ENCODE measurements at places on chromosomes 6 and 20. TPM values are rescaled to one million over a fixed set of nuclear protein-coding genes. Genes with fewer than 3 reads are reported as not detected.

DNA sequence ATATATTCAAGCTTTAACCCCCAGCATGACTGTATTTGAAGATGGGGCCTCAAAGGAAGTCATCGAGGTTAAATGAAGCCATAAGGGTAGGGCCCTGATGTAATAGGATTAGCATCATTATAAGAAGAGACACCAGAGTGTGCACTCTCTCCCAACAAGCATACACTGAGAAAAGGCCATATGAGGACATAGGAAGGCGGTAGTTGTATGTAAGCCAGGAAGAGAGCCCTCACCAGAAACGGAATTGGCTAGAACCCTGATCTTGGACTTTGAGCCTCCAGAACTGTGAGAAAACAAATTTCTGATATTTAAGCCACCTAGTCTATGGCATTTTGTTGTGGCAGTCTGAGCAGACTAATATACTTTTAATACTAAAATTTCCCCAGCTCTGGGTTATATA lies 150.1 kb upstream of the STXBP5 start:
- DNase-seq, result no peak

- DNase-seq, result no peak
These were observed 50.9 kb upstream of the CCDC28A start for GRCh38 chr6:138722425-138723371.

The POU3F2 gene
- not detected for total RNA-seq

DNA sequence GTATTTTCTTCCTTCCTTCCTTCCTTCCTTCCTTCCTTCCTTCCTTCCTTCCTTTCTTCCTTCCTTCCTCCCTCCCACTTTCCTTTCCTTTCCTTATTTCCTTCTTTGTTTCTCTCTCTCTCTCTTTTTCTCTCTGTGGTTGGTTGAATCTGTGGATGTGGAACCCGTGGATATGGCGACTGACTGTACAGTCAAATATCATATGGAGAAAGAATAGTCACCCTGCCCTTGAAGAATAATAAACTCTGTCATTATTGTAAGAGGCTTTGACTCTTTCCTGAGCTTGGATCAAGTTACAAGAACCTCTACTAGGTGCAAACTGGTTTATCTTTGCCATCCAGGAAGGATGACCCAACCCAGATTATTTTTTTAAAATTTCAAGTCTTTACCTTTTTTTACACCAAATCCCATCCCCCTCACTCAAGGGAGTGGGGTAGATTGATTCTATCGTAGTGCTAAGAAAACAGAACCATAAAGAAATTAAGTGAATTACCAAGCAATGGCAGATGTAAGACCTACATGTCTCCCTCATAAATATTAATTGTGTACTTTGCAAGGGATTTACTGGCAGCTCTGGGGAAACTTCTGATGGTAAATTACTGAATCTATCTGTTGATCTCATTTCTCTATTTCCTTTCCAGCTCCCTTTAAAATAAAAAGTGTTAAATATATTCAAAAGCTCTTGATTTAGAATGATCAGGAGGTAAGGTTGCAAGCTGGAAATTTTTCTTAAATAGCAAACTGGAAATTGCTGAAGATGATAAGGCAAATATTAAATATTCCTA lies 667.5 kb downstream of the UTRN start:
- no peak for DNase-seq

DNA sequence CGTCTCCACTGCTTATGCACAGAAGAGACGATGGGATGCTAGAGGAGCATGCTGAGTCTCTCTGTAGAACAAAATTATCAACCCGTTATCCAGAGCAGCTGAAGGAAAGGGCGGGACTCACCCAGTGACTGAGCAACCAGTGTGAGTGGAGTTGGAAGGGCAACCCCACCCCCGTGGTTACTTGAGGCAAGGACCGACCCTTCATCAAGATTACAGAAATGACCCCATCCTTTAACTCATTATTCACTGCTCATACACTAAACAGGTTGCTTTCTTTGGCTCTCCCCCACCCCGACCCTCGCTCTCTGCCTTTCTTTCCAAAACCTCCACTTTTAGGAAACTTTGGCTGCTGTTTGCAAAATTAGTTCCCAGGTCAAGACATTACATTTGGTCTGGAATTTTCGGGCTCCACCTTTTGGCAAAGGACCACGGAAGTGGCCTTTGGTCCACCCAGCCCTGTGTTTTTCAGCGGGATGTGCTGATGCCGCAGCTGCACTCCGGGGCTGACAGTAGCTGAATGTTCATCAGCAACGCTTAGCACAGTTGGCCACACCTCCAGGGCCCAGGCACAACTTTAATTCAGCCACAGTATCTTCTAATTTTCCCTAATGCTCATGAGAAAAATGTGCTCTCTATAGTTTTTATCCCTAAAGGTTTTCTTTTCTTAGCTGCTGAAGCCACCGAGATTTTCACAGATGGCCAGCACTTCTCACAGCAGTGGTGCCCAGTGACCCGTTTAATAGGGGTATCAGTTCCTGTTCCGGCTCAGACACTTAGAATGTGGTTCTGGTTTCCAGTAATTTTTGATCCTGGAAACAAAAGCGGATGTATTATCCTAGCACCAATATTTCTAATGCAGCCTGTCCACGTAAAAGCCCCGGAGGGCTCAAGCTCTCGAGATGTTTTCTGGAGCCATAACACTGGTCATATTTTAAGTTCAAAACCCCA lies 103.6 kb upstream of the NXT1 start:
- no peak for DNase-seq

GRCh38 chr6:51626391-51626790 lies 461.0 kb downstream of the PKHD1 start:
- DNase-seq, result no peak

The DEFB124 gene
- 1.6 TPM for total RNA-seq

DNA sequence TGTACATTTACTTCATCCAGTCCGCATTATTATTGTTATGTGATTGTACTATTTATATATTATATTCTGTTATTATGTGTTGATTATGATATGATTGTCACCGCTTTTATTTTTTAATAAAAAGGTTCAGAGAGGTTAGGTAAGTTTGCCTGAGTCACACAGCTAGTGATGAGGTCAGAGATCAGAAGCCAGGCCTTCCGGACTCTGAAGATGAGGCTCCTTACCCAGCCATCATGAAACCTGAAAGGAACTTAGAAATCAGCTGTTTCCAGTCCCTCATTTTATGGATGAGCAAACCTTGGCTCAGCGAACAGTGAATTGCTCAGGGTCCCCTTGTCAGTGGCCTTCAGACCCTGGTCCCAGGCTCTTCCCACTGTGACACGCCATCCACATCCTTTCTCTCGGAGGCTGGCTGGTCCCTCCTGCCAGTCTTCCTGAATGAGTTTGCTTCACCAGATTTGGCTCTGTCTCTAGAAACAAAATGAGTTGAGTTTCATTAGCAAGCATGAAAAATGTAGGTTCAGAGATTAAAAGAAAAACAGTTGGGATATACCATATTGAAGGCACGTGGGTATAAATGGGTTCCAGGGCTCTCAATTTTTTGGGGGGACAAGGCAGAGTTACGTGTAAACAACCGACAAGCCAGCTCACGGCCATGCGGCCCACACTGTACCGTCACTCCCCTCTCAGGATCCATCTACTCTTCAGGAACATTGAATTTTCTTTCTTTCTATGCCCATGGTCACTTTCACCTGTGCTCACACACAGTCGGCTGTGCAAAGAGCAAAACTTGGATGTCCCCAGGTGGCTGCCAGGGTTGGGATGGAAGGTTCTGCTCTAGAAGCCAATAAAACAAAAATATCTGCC lies 132.9 kb downstream of the ZDHHC14 start:
- no peak for DNase-seq

- DNase-seq, result no peak
These were observed 944.3 kb downstream of the KIF16B start for GRCh38 chr20:15628851-15629353.

DNA sequence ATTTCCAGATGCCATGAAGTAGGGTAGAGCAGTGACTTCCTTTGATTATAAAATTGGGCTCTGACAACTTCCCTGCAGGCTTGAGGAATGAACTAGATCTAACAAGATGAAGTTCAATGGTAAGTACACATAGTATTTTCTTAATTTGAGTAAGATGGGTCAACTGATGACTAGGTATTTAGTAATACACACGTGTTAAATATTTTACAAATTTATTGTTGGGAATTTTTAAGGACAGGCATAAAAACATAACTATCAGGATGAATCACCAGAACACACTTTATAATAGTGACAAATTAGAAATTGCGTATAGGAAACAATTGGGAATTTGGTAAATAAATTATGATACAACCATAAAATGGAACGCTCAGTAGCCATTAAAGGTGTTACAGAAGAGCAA lies 762.4 kb upstream of the SLC35B3 start:
- no peak for DNase-seq

DNA sequence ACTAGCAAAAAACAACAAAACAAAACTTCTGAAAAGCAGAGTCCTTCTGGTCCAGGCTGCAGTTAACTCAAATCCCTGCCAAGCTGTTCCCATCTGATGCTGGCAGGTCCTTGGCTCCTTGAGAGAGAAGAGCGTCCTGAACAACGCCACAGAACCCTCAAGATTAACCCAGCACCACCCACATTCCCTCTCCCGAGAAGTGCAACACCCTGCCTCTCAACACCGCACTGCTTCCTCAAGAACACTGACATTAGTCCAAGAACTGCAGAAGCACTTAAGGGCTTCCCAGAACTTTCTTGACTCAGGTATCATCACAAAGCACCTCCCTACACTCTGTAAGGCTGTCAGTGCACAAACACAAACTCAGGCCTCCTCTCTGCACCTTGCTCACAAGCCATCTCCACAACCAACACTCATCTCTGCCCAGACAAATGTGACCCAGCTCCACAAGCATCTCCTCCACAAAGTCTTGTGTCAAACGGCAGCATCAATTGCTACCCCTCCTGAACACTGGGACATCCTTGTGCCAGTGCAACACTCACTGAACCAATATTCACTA lies 7.5 kb downstream of the MRPL14 start:
- DNase-seq, result no peak

DNA sequence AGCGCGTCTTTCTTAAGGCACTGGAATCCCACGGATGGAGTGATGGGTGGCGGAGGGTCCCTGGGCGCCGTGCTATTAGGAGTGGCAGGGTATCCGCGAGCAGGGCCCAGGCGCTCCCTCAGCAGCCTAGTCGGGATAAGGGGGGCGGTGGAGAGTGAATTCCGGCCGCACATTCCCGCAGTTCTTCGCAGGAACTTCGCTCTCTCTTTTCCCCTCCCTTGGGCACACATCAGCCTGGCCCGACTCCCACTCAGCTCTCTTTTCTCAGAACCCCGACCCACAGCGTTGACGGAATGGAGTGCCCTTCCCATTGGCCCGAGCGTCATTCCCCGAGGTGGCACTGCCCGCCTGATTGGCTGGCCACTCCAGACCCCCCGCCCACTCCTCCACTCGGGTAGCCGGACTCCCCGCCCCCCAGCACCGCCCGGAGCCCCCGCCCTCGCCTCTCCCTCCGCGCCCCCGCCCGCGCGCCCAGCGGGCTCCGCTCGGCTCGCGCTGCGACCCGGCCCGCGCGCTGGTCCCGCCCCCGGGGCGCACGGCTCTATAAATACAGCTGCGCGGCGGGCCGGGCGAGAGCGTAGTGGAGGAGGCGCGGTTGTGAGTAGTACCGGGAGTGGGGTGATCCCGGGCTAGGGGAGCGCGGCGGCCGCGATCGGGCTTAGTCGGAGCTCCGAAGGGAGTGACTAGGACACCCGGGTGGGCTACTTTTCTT lies at the start of gene ID4:
TSS of gene ID4 (plus strand) at position 572 of the 712 bp plus-strand sequence. CDS start 385 bp downstream, outside the sequence.
- peak; percentile 97 for DNase-seq

DNA sequence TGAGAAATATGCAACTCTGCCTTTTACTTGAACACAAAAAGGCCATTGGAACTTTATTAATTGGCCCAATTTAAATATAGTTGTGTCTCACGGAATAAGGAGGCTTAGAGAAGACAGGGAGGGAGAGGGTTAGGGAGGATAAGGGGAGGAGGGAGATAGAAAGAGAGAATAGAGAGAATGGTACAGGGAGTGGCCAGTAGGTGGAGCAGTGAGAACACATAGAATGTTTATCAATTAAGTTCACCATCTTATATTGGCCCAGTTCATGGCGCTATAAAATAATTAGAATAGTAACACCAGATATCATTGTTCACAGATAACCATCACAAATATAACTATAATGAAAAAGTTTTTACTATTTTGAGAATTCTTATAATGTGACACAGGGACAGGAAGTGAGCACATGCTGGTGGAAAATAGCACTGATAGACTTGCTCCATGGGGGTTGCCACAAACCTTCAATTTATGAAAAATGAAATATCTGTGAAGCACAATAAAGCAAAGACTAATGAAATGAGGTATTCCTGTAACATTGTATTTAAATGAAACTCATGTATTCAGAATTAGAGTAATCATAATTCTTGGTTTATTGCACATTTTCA lies 374.1 kb upstream of the MANEA start:
- no peak for DNase-seq

GRCh38 chr20:7492257-7492656 lies 448.0 kb downstream of the HAO1 start:
- DNase-seq, result no peak

GRCh38 chr6:41469156-41470028 lies 76.8 kb upstream of the FOXP4 start:
- DNase-seq, result no peak

DNA sequence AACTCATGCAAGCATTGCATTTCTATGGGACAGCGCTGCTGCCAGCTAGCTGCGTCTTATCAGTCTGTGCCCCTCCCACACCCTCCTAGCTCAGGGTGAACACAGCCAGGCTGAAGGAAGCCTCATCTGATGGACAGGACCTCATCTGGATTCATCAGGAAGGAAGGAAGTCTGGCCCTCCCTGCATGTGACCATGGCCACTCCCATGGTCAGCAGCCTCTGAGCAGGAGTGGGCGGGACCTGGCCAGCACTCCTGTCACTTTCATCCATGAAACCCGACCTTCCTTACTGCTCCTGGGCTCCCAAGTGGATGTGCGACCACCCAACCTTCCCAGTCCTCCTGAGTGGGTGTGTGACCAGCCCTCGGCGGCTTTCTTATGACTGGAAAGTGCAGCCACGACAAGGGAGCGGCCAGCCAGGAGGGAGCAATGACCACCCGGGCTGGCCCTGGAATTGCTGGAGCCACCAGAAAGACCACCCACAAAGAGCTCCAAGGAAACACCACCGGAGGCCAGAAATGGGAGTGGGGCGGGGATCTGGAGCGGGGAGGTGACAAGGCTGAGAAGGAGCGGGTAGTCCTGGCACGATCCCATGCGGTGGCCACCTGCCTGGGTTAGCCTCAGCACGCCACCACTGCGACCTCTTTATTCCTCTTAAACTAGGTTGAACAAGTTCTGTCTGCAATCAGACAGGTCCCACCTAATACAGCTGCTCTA lies 241.2 kb downstream of the TTLL2 start:
- no peak for DNase-seq

DNA sequence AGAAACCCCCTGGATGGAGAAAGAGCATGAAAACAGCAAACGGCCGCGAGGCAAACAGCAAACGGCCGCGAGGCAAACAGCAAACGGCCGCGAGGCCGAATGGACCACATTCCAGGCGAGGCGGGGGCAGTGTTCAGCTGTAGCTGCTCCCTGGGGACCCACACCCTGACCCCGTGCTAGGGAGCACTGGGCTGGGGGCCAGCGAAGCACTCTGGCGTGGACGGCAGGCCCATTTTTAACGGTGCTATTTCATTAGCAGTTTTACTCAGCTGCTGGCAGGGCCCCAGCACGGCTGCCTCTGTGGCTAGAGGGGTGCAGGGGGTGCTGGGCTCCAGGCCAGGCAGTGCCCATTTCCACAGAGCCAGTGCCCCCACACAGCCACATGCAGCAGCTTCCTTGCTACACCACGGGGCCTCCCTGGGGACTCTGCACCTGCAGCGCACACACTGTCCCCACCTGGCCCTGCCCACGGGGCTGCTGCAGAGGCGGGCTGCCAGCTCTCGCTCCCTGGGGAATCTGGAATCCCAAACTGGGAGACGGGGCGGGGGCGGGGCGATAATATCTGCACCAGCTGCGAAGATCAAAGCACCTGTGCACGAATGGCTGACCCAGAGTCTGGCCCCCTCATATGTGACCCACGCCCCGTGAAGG lies 35.6 kb upstream of the SLCO4A1 start:
- DNase-seq, result no peak

- DNase-seq, result no peak
These were observed 2.1 kb upstream of the TIAM2 start for GRCh38 chr6:154993026-154993425.
